A549 treated with ZK216348 at 1 μM for 4 hours (cell line): ENCODE measurements at places on chromosomes 5 and 9. TPM values are rescaled to one million over a fixed set of nuclear protein-coding genes. Genes with fewer than 3 reads are reported as not detected.

Gene MED27
- total RNA-seq, result 29.3 to 35.4 TPM (median 33.5 TPM) in 5 replicates

Gene UBAP2
- total RNA-seq, result 36.7 to 46.6 TPM (median 45.8 TPM) in 5 replicates

Gene FUBP3
- 48.3 to 54.9 TPM (median 51.5 TPM) in 5 replicates for total RNA-seq

Gene FREM1
- total RNA-seq, result not detected in 5 replicates

Gene GPRIN1
- 7.3 to 10.8 TPM (median 10.2 TPM) in 5 replicates for total RNA-seq

Gene ARPC5L
- total RNA-seq, result 59.5 to 84.2 TPM (median 74.0 TPM) in 5 replicates

Gene AIF1L
- total RNA-seq, result 1.4 to 2.1 TPM (median 1.5 TPM) in 5 replicates

Gene F2RL1
- total RNA-seq, result 209 to 272 TPM (median 236 TPM) in 5 replicates

Gene ANKRD18B
- total RNA-seq, result 3.1 to 9.0 TPM (median 8.5 TPM) in 5 replicates

Gene STKLD1
- 0.84 to 2.0 TPM (median 0.94 TPM) in 5 replicates for total RNA-seq

Gene ROPN1L
- 1.3 to 2.8 TPM (median 2.2 TPM) in 5 replicates for total RNA-seq

Gene ODF2
- total RNA-seq, result 26.8 to 29.4 TPM (median 28.0 TPM) in 5 replicates

Gene FOXI1
- not detected in 5 replicates for total RNA-seq

Gene FXN
- total RNA-seq, result 24.4 to 30.0 TPM (median 27.1 TPM) in 5 replicates

Gene IL3
- not detected in 5 replicates for total RNA-seq

Gene LCN1
- total RNA-seq, result 0.53 TPM in 1 of 5 replicates, not detected in the others

Gene ZNF367
- total RNA-seq, result 3.9 to 7.0 TPM (median 5.2 TPM) in 5 replicates

Gene IFNK
- not detected in 5 replicates for total RNA-seq

Gene PKD2L2
- total RNA-seq, result not detected in 5 replicates

Gene SHLD3
- 1.6 to 3.5 TPM (median 2.1 TPM) in 5 replicates for total RNA-seq

Gene PCDHA8
- total RNA-seq, result 0.05 TPM in 1 of 5 replicates, not detected in the others

Gene DAB2IP
- total RNA-seq, result 10.3 to 15.4 TPM (median 12.9 TPM) in 5 replicates

Gene GPR150
- total RNA-seq, result 0.11 to 0.15 TPM (median 0.12 TPM) in 3 of 5 replicates, not detected in the others

Gene IL13
- total RNA-seq, result 0.13 TPM in 1 of 5 replicates, not detected in the others

Gene DRD1
- total RNA-seq, result 0.09 to 0.59 TPM (median 0.24 TPM) in 5 replicates

Gene NUTM2G
- not detected in 5 replicates for total RNA-seq

Gene PCDHB5
- total RNA-seq, result 1.2 to 2.1 TPM (median 1.4 TPM) in 5 replicates

Gene ZNF354C
- total RNA-seq, result 0.53 to 0.97 TPM (median 0.84 TPM) in 5 replicates

Gene DCTN4
- total RNA-seq, result 16.4 to 21.4 TPM (median 18.3 TPM) in 5 replicates

Gene TCF7
- total RNA-seq, result 10.0 to 14.9 TPM (median 13.3 TPM) in 5 replicates

Gene AK6
- 47.1 to 54.6 TPM (median 51.5 TPM) in 5 replicates for total RNA-seq

Gene ORM2
- not detected in 5 replicates for total RNA-seq

Gene CDH6
- 0.07 to 0.15 TPM (median 0.11 TPM) in 4 of 5 replicates, not detected in the other for total RNA-seq

Gene IFNA21
- not detected in 5 replicates for total RNA-seq

Gene SUSD3
- total RNA-seq, result 0.50 to 1.2 TPM (median 0.88 TPM) in 5 replicates

Gene FABP6
- total RNA-seq, result 0.45 to 1.6 TPM (median 1.1 TPM) in 5 replicates

Gene CYSRT1
- total RNA-seq, result 2.8 to 5.4 TPM (median 4.2 TPM) in 5 replicates

Gene PRRX2
- total RNA-seq, result 3.6 to 12.5 TPM (median 11.3 TPM) in 5 replicates

Gene ZNF618
- 7.4 to 12.2 TPM (median 10.8 TPM) in 5 replicates for total RNA-seq

Gene ANKRD55
- not detected in 5 replicates for total RNA-seq

Gene ALDH1A1
- 4,093 to 6,603 TPM (median 5,109 TPM) in 5 replicates for total RNA-seq

Gene TRIM7
- 36.6 to 46.1 TPM (median 43.5 TPM) in 5 replicates for total RNA-seq

Gene PPP1R26
- 10.5 to 21.5 TPM (median 20.0 TPM) in 5 replicates for total RNA-seq

Gene PCDHGA6
- total RNA-seq, result 0.05 to 0.29 TPM (median 0.20 TPM) in 5 replicates

Gene BTNL3
- not detected in 5 replicates for total RNA-seq

Gene HMMR
- 16.3 to 31.5 TPM (median 26.2 TPM) in 5 replicates for total RNA-seq

Gene FIBCD1
- total RNA-seq, result 4.1 to 16.6 TPM (median 14.7 TPM) in 5 replicates

Gene NFIB
- total RNA-seq, result 6.1 to 12.1 TPM (median 10.8 TPM) in 5 replicates

Gene HTR4
- not detected in 5 replicates for total RNA-seq

Gene SPEF2
- 1.2 to 2.2 TPM (median 2.1 TPM) in 5 replicates for total RNA-seq

Gene FGD3
- 0.13 to 0.36 TPM (median 0.17 TPM) in 5 replicates for total RNA-seq

Gene MARVELD2
- total RNA-seq, result 2.0 to 3.2 TPM (median 2.8 TPM) in 5 replicates

Gene HARS2
- total RNA-seq, result 37.0 to 41.3 TPM (median 39.9 TPM) in 5 replicates
